ENCODE measurements at places on chromosomes 11 and 22. TPM values are rescaled to one million over a fixed set of nuclear protein-coding genes. Genes with fewer than 3 reads are reported as not detected.

DNA sequence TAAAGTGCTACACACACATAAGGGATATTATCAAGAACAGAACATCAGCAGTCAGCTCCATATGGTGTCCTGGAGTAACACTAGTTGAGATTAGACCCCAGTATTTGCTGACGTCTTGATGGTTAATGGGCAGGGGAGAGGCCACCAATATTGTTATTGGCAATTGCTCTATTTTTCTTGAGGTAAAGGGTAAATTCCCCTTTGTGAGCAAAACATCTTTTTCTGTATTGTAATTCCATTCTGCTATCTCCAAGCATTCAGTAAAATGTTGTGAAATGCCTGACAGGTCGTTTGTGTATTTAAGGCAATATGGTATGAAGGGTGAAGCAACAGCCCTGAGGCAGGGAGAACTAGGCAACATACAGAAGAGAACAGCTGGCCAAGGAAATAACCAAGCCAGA is 21.9 kb downstream of the PC start:
- no peak for DNase-seq

- no peak for DNase-seq
Observed at GRCh38 chr22:33697640-33698039, 222.6 kb downstream of the LARGE1 start.

- DNase-seq = no peak
Observed at GRCh38 chr22:49724030-49724892, 103.4 kb downstream of the BRD1 start.

DNA sequence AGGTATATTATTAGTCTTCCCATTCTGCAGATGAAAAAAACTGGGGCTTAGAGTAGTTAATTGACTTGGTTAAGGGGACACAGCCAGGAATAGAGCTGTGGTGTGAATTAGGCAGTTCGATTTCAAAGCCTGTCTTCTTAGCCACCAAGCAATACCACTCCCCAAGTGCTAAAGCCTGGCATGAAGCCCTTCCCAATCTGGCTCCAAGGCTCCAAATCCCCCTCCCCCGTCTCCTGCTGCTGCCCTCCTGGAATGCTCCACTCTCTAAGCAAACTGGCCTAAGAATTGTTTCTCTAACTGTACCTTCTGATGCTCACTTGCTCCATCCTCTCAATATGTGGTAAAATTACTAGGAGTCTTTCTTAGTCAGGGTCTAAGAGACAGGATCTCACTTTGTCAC is 18.6 kb downstream of the ASCC2 start:
- DNase-seq = no peak

DNA sequence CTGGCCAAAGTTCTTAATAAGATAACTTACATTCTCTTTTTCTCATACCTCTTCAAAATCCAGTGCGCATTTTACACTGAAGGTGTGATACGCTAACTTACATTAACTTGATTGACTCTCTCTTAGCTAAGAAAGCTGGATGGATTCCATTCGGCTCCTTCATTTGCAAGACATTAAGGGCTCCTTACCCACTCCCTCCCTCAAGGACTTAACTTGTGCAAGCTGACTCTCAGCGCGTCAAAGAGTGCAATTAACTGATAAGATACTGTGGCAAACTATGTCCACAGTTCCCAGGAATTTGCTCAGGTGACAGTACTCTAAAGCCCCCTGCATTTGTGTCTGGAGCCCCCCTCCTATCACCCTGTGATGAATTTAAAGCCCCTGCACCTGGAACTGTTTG is 6.4 kb upstream of the RFPL1 start:
- no peak for DNase-seq

DNA sequence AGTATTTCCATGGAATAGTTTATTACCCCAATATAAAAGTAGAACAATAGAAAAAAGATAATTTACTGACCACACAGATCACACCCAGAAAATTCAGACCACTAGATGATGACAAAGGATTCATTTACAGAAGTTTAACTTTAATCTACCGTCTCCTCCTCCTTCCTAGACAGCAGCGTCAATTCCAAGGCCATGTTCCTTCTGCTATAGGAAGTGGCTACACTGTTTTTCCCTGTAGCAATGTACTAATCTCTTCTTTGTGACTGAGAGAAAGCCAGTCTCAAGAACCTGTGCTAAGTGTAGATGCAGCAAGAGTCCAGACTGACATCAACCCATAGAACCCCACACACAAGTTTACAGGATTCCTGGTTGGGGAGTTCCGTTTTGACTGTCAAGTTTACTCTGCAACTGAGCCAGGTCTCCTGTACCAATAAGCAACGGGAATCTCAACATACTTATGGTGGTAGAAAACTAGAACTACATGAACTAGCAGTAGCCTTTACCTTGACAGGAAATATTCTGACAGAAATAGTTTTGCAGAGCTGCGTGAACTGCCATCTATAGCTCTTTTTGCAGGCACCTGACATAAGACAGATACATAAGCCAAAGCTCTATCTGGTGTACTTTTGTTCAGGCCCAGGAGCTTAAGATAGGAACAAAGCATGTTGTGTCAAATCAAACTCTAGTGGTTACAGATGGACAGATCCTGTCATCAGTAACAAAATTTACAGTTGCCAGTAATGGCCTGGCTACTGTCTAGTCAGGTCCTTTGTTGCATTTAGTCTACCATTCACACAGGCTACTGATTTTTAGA is 42.9 kb downstream of the MRTFA start:
- no peak for DNase-seq

GRCh38 chr11:78860720-78861422 is 286.2 kb upstream of the NARS2 start:
- no peak for DNase-seq

GRCh38 chr22:31223786-31224191 is 11.7 kb downstream of the LIMK2 start:
- no peak for DNase-seq

DNA sequence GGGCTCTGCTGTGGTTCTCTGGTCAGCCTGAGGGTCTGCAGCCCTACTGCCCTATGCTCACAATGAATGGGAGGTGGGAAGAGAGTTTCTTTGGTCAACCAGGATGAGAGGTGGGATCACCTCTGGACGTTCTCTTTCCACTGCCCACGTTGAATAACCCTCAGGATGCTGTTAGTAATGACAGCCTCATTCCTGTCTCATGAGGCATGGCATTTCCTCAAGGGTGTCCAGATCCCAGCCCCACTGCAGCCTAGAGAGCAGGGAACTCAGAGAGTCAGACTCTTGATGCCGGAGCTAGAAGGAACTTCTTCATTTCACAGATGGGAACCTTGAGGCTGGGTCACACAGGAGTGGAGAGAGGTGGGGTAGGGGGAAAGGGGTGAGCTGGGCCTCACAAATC is 196.0 kb downstream of the CEP164 start:
- DNase-seq = no peak

- peak; percentile 24 for DNase-seq
Observed at GRCh38 chr11:116211147-116211546, 561.6 kb downstream of the BUD13 start.

DNA sequence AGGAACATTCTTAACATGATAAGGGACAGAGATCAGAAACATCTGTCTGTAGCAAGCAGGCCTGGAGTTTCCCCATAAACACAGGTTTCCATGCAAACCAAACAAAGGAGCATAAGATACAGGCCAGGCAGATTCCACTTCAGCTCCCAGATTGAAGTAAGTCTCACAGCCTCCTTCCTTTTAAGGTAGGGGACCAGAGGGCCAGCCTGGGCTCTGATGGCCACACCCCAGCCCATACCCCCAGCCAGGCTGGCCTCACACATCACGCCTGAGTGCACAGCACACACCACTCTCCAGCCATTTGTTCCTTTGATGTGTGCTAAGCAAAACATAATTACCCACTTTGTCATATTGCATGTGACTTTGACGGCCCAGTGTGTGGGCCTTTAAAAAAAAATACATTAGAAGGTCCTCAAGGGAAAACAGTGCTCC is 518.7 kb downstream of the NTM start:
- DNase-seq = no peak

GRCh38 chr11:40045312-40045711 is 1414.1 kb downstream of the LRRC4C start:
- DNase-seq = no peak

GRCh38 chr11:88151709-88152265 is 23.5 kb downstream of the RAB38 start:
- DNase-seq = no peak

GRCh38 chr11:93718057-93718563 is 23.2 kb downstream of the TAF1D start:
- no peak for DNase-seq

GRCh38 chr22:21659864-21660525 is 5.8 kb upstream of the PPIL2 start:
- no peak for DNase-seq

- DNase-seq = no peak
Observed at GRCh38 chr11:97607291-97608000, 1217.6 kb downstream of the JRKL start.

- no peak for DNase-seq
Observed at GRCh38 chr11:103825469-103825868, 211.0 kb upstream of the DDI1 start.

Gene PPP6R2
- total RNA-seq = 66.2 TPM

Gene KRTAP5-2
- total RNA-seq = not detected

Gene ST14
- total RNA-seq = 365 TPM

Gene FGF3
- total RNA-seq = not detected

Gene CAT
- total RNA-seq = 132 TPM

Gene SERHL2
- 2.0 TPM for total RNA-seq

Gene OR2AT4
- not detected for total RNA-seq

Gene ART1
- 3.7 TPM for total RNA-seq

Gene KCNK4
- 0.27 TPM for total RNA-seq
